ENCODE measurements at places on chromosomes 6 and 20.

GRCh38 chr6:165404697-165405096, 95.3 kb upstream of the C6orf118 start:
- no peak for DNase-seq

DNA sequence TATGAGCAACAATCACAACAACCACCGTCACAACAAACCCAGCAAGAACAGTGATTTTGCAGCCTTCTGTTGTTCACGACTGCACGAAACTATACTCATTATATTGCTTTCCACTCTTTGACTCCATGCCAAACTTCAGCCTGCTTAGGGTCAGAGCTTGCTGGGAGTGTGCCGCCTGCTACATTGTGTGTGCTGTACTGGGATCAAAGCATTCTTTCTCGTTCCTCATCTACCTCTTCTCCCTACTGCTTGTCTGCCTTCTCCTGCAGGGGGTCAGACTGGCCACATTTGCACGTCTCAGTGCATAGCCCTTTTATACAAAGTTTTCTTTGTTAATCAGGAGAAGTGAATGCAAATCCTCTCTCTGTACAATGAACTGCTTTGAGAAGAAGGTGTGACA, 401.6 kb upstream of the CITED2 start:
- no peak for DNase-seq

DNA sequence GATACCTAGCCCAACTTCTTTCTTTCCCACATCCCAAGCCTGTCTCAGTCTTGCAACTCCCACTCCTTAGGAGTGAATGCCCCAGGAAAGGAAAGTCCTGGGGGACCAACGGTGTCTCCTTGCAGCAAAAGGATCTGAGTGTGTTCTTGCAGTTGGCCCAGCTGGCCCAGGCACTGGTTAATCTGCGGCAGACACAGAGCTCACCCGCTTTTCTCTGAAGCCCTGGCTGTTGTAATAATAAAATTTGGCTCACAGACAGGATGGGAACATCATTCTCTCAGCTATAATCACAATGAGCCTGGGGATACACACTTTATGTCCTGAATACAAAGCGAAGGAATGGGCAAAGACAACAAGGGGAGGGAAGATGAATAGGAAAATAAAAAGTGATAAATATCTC, 287.0 kb upstream of the PRND start:
- DNase-seq, result no peak

DNA sequence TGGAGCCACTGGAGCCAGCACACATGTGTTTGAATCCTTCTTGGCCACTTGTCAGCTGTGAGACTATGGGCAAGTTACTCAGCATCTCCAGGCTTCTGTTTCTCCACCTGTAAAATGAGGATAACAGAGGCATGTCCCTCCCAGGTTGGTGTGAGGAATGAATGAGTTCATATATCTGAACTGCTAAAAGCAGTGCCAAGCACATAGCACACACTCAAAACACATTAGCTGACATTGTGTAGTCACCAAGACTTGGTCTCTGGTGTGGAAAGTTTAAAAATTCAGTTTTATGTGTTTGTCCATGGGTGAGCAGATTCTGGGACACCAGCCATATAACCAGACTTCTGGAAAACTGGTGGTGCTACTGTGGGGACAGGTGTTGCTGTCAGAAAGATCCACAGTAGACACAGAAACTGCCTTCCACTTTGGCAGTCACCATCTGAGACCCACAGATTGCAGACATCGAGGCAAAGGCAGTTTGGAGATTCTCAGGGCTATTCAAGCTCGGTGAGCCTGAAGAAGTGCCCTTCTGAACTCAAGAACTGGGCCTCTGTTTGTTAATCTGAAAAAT, 115.8 kb downstream of the MRPL14 start:
- no peak for DNase-seq

- no peak for DNase-seq
Measured at GRCh38 chr6:73566954-73567591, 46.2 kb upstream of the EEF1A1 start.

GRCh38 chr20:38726804-38727606, 2.7 kb downstream of the SLC32A1 start:
- DNase-seq, result peak; percentile 41

DNA sequence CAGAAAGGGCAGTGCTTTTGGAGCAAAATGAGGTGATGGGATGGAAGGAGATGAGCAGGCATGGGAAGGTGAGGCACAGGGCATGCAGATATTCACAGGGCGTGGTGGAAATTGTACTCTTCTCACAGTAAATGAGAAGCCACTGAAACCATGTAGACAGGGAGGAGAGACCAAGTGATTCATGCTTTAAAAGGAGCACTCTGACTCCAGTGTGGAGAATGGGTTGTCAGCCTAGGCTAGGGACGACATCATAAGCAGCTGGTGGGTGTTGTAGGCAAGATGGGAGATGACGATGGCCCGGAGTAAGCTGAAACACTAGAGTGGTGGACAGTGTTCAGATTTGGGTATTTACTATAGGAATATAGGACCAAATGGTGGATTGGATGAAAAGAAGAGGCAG, 18.4 kb downstream of the PDE7B start:
- DNase-seq, result no peak

DNA sequence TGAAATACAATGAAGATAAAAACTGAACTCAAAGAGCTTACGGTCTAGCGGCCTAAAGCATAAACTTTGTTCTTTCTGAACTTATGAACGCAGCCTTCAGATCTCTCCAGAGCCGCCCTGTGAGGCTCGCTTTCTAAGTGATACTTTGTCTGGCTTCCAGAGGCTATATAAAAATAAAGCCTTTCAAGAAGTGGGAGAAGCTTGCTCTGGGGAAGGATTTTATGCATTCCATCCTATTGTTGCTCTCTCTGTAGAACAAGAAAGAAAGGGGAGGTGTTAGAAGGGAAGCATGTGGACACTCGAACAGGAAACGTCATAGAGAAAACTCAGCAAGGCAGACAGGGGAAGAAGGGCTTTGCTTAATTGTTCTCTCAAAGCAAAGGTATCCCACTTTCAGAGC, 77.0 kb downstream of the TBX18 start:
- DNase-seq, result no peak

DNA sequence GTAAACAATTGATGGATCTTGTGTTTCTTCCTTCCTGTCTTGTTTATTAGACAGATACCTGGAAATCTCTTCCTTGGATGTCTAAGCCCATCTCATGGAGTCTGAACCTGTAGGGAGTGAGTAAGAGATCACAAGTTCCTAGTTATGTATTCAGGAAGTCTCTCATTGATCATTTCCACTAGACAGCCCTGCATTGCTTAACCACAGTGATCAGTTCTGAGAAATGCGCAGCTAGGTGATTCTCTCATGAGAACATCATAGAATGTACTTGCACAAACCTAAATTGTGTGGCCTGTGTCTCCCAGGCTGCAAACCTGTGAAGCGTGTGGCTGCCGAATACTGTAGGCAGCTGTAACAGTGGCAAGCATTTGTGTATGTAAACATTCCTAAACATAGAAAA, 39.1 kb downstream of the FAM120B start:
- no peak for DNase-seq

- DNase-seq, result no peak
Measured at GRCh38 chr6:91181416-91181815, 594.5 kb upstream of the MAP3K7 start.

- DNase-seq, result no peak
Measured at GRCh38 chr20:33191484-33191883, 23.5 kb downstream of the BPIFA2 start.

DNA sequence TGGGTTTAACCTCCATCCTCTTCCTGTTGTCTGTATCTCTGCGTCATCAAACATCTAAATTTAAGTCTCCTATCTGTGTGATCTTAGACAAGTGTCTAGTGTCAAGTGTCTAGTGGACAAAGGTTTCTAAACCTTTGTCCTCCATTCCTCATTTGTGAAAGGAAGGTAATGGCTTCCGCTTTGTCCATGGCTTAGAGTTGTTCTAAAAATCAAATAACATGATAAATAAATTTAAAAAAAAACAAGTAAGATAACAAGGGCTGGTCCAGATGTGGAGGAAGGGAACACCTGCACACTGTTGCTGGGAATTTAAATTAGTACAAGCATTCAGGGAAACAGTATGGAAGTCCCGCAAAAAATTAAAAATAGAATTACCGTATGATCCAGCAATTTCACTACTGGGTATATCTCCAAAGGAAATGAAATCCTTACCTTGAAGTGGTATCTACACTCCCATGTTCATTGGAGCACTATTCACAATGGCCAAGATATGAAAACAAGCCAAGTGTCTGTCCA, 17.6 kb upstream of the SERPINB1 start:
- DNase-seq, result no peak

DNA sequence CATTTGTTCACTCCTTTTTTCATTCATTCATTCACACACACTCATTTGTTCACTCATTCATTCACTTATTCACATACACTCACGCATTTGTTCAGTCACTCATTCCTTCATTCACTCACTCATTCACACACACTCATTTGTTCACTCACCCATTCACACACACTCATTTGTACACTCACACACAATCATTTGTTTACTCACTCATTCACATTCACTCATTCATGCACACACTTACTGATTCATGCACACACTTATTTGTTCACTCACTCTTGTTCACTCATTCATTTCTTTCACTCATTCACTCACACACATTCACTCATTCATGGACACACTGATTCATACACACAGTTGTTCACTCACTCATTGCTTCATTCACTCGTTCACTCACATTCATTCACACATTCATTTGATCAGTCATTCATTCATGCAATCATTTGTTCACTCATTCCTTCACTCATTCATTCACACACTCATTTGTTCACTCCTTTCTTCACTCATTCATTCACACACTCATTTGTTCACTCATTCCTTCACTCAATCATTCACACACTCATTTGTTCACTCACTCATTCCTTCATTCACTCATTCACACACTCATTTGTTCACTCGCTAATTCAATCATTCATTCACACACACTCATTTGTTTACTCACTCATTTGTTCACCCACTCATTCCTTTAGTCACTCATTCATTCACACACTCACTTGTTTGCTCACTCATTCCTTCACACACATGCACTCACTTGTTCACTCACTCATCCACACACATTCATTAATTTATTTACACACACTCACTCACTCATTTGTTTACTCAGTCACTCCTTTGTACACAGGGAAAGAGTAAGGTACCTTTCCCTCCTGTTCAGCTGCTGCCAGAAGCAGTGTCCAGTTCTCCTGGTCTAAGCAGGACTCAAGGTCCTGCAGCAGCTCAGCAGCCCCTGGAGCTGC, 50.7 kb upstream of the BHLHE23 start:
- no peak for DNase-seq

All from GM12892 (cell line).